ENCODE measurements at places on chromosomes 13 and 19.

DNA sequence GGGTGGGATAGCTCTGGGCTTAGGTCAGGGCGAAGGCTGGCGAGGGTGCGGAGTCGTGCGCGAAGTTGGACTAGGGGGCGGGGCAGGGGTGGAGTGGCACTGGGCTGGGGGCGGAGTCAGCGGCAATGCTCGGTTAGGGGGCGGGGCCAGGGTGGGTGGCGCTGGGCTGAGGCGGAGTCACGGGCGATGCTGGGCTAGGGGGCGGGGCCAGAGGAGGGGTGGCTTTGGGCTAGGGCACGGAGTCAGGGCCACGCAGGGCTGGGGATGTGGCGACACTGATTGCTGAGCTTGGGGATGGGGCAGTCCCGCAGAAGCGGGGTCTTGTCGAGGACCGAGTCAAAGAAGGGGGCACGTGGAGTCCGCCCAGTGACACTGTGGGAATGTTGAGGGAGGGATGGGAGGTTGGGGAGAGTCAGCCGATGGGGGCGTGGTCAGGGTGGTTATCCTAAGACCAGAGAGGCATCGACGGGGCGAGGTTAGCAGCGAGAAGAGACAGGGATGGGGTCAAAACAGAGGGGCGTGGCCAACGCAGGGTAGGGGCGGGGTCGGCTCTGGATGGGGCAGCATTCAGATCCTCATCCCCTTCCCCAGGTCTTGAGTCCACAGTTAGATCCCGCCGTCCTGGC, 8.7 kb downstream of the HOMER3 start:
- peak; percentile 39 for DNase-seq

GRCh38 chr13:110722971-110723370, 9.5 kb downstream of the ING1 start:
- no peak for DNase-seq

DNA sequence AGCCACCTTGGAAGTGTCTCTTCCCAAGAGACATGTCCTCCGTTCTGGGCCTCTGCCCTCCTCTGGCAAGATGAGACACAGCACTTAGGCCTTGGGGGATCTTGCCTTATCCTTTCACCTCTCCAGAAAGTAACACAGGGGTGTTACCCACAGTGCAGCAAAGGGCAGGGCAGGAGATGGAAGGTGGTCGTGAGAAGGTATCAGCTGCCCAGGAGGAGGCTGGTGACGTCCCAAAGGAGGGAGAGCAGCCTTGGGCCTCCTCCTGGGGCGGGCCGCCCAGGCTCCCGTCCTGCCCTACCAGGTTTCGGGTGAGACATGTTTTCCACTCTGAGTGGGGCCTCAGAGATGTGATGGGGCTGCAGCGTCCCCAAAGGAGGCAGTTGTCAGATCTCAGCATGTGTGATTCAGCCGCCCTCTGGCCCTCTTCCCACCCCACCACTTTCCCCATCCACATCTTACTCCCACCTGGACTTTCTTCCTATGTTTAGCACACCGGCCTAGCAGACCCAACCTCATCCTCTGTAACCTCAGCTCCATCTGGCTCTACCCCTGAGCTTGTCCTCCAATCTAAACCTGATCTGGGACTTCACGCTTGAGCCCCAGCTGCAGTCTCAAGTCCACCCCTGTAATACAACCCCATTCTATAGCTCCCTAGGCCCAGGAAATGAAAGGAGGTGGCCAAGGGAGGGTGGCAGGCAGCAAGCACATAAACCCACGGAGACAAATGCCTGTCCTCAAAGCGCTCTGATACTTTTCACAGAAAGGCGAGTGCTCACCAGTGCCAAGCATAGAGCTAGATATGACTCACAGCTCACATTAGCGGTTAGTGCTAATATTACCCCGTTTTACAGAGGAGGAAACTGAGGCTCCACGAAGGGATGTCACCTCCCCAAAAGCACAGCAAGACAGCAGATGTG, 9.3 kb downstream of the POU2F2 start:
- DNase-seq: no peak

- DNase-seq: no peak
These were observed 10.4 kb downstream of the LMNB2 start for GRCh38 chr19:2446381-2446780.

DNA sequence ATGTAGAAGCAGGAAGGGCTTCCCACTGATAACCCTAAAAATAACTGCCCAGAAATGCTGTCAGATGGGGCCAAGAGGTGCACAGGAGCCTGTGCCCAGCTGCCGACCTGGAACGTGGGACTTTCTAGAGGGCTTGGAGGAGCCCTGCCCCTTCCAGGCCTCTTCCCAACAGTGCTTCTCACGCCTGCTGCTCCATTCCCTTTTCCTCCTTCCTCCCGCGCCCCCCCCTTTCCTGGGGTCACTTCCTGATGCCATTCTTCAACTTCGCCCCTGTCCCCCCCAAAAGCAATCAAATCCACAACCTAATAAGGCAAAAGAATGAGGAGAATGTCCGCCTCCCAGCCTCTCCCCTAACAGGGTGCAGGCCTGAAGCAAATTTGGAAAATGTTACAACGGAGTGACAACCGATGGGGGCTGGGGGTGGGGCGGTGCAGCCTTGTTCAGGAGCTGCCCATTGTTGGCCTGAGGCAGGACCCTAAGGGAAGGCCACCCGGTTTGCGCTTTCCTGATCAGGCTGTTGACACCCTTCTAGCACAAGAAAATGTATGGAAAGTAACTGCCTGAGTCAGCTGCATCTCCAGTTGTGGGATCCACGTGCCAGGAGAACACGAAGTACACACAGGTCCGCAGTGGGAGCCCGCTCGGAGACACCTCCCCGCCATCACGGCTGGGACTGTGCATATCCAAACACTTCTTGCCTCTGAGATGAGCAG, 18.7 kb downstream of the ACTN4 start:
- DNase-seq: peak; percentile 61

DNA sequence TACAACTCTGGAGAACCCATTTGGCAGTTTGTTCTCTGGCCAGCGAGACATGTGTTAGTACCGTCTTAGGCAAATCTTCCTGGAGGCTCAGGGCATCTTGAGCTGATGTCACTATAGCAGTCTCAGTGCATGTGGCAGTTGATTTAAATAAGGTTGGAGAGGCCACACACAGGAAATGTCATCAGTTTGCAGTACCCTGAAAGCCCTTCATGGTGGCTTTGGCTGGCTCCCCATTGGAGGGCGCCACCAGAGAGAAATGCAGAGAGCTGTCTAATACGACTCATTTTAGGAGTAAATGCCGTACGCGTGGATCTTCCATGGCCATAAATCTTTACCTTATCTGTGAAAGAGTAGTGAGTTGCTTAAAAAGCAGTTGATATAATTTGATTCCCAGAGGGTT, 163.1 kb downstream of the STK24 start:
- DNase-seq: no peak

DNA sequence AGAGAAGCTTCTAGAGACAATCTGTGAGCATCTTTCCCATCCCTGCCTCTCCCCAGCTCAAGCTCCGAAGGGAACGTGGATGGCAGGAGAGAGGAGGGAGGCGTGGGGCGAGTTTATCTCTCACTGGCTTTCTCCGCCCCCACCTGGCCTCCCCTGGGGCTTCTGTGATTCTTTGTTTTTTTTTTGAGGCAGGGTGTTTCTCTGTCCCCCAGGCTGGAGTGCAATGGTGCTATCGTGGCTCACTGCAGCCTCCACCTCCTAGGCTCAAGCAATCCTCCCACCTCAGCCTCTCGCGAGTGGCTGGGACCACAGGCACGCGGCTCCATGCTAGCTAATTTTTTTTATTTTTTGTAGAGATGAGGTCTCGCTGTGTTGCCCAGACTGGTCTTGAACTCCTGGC, 23.0 kb downstream of the EFNA2 start:
- no peak for DNase-seq

GRCh38 chr19:36421749-36422481, 3.5 kb upstream of the ZFP82 start:
- DNase-seq: no peak

- no peak for DNase-seq
These were observed 70.4 kb downstream of the SLITRK6 start for GRCh38 chr13:85728811-85729210.

DNA sequence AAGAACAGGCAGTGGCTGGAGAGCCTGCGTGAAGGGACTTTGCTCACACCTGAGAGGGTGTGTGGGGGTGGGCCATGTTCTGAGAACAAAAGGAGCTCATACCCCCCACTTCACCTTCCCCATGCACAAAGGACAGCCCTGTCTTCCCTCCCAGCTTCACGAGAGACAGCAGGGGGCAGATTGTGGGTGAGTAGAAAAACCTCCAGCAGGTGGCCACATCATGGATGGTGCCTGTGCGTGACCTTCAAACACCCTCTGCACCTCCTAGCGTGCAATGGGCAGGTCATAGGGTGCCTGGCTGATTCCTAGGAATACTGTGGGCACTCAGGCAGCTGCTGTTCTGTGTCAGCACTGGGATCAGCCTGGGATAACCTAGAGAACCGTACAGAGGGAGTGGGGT, 36.3 kb upstream of the PSG9 start:
- DNase-seq: peak; percentile 20

GRCh38 chr19:16117594-16118033, 5.9 kb downstream of the RAB8A start:
- DNase-seq: no peak

- no peak for DNase-seq
These were observed 845.1 kb downstream of the DACH1 start for GRCh38 chr13:71021825-71022422.

- no peak for DNase-seq
These were observed 10.9 kb upstream of the MEIS3 start for GRCh38 chr19:47430041-47430802.

DNA sequence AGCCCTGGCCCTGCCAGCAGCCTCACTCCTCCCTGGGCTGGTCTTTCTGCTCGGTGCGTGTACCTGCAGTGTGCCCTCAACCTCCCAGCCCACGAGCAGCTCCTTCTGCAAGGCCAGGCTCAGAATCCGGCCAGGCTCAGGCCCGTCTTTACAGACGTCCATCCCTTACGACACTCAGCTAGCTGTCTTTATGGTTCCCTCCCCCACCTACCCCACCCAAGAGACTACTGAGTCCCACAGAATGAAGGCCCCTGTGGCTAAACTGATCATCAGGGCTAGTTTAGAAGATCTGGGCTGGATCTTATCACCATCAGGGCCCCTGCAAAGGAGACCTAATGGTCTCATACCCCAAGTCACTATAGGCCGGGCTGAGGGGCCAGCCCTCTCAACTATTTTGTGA, 10.7 kb downstream of the TMEM150B start:
- DNase-seq: no peak

DNA sequence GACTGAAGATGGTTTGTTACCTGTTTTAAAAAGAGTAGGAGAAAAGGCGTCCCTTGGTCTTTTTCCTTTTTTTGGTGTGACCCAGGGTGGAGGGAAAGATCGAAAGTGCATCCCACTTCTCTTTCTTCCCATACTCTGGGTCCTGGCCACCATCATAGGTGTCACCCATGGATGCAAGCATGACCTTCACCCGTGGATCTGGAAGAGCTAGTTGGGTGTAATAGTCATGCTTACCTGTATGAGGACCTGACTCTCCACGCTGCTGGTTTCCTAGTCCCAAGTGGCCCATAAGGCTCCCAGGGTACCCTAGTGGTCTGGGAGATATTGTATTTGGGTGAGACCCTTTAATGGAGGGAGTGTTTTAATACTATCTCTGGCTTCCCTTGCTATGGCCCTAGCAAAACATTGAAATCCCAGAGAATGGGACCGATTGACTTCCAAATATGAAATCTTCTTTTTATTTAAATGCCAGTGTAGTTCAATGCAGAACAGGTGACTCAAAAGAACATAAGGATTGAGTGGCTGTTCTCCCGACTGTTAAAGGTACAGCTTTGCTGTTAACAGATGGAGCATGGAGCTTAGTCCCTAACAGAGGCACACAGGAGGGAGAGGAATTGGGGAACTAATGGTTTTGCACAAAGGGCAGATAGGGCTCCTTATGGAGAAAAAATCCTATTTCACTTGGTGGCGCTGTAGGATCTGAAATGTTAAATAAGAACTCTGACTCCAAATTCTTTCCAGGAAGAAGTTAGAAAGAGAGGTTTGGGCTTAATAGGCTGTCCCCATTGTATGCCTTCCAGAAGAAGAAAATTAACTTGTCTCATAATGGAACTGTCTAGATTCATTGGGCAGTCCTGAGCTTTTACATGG, 7.0 kb upstream of the ZNF550 start:
- peak; percentile 50 for DNase-seq

GRCh38 chr13:52158629-52159158, 703 bp downstream of the NEK3 start:
- DNase-seq: peak; percentile 37

DNA sequence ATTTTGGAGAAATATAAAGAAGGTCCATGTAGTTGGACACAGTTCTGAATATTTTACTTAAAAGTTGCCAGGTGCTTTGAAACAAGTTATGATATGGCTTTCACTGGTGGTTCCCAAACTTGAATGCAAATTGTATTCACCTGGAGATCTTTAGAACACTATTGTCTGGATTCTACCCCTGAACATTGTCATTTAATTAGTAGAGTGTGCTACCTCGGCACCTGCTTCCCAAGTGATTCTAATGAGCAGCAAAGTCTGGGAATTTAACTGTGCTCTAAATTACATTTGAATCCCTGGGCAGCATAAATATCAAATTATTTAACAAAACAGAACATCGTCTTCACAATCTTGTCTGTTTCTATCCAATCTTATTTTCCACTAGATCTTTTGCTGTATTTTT, 2483.3 kb downstream of the PCDH9 start:
- DNase-seq: no peak

DNA sequence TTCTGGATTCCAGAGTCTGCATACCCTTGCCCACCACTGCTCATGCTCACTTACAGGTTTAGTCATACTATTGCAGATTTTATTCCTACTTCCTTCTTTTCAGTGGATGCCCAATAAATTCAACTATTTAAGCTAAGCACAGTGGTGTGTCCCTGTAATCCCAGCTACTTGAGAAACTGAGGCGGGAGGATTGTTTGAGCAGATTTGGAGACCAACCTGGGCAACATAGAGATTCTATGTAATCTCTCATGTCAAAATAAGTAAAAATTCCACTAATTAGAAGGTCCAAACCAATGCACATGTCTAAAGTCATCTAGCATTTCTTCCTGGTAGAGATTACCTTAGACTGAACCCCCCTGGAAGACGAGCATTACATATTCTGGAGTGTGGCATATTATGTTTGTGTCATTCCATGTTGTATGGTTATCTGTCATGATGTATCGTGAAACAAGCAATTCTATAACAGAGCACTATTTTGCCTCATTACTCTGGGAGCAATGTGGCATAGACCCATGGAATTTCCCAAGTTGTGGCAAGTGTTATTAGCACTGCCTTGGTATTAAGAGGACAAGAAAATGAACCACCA, 8.3 kb downstream of the HMGB1 start:
- DNase-seq: no peak

GRCh38 chr13:100365680-100366079, 222.9 kb downstream of the GGACT start:
- DNase-seq: no peak

- DNase-seq: peak; percentile 71
These were observed 935 bp downstream of the ARID3A start for GRCh38 chr19:926589-927350.

- DNase-seq: peak; percentile 17
These were observed 257.0 kb downstream of the ENOX1 start for GRCh38 chr13:43529796-43530195.

Data from MCF 10A (cell line).